ENCODE measurements at places on chromosomes 6 and 20. TPM values are rescaled to one million over a fixed set of nuclear protein-coding genes. Genes with fewer than 3 reads are reported as not detected.

EDN3 gene
- 16.6 TPM for polyA plus RNA-seq

PNPLA1 gene
- 0.15 TPM for polyA plus RNA-seq

SEL1L2 gene
- not detected for polyA plus RNA-seq

UNC93A gene
- 0.13 TPM for polyA plus RNA-seq

RCAN2 gene
- 2.4 TPM for polyA plus RNA-seq

RXRB gene
- 59.3 TPM for polyA plus RNA-seq

SUMO4 gene
- 0.79 TPM for polyA plus RNA-seq

NCOA6 gene
- polyA plus RNA-seq: 50.5 TPM

AGER gene
- 89.4 TPM for polyA plus RNA-seq

SKIC2 gene
- polyA plus RNA-seq: 32.1 TPM

FAM209A gene
- 0.58 TPM for polyA plus RNA-seq

Measured in right lung (tissue), 10 donors.